ENCODE measurements at places on chromosomes 11 and 22. TPM values are rescaled to one million over a fixed set of nuclear protein-coding genes. Genes with fewer than 3 reads are reported as not detected.

DNA sequence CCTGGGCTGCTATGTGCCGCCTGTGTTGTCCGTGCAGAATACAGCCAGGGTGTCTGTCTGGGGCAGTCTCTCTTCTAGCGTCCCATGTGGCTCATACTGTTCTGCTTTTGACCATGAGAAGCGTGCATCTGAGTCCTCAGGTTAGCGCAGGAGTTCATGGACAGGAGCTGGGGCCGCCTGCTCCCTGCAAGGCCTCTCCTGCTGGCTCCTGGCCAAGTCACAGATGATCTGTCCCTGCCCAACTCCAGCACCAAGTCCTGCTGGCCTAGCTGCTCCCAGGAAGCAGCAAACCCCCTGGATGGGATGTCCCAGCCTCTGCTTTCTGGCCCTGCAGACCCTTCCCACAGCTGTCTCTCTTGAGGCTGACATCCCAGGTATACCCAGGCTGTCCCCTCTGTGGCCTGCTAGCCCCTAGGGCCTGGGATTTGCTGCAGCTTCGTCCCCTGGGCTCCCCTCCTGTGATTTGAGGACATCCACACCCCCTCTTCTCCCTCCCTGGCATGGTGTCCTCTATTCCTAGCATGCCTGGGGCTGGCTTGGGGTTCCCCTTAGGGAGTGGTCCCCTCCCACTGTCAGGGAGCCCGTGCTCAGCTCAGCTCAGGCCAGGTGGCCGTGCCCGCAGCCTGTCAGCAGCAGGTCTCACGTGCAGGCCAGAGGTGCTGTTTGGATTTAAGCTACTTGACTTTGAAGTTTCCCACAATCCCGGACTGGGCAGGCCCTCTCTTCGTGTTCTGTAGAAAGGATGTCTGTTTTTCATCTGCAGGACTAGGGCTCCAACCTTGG, 17.8 kb downstream of the PRR5 start:
- DNase-seq, result peak; percentile 87

- DNase-seq, result no peak
Observed at GRCh38 chr11:75840522-75840921, 25.5 kb downstream of the UVRAG start.

The BIK gene
- 7.4 TPM for total RNA-seq

The KCNJ5 gene
- 123 TPM for total RNA-seq

The FOXRED2 gene
- total RNA-seq, result 6.4 TPM

The KDM4D gene
- 2.2 TPM for total RNA-seq

The C11orf42 gene
- total RNA-seq, result not detected

Measured in adrenal gland (tissue), 19 donors.